ENCODE measurements at places on chromosomes 5 and 9.

- DNase-seq = no peak
These were observed 19.6 kb upstream of the FOCAD start for GRCh38 chr9:20664501-20664900.

GRCh38 chr5:1734271-1734907, 65.2 kb downstream of the MRPL36 start:
- DNase-seq = no peak

- DNase-seq = no peak
These were observed 166.8 kb downstream of the MUSK start for GRCh38 chr9:110835404-110835803.

DNA sequence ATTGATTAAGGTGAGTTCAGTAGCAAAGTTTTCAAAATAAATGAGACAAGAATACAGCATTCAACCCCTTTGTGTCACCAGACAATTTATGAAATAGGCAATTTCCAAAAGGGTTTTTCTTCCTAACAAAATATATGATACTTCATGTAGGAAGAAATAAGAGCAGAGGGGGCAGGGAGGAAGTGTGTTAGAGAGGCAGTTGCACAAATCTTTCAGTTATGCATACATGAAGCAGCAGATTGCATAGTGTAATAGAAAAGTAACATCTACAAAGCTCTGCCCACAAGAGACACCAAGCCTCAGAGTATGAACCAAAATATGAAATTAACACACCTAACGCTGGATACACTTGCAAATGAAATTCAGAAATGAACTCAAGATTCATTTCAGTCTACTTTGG, 157.0 kb downstream of the DENND1A start:
- DNase-seq = no peak

GRCh38 chr5:18968966-18969365, 1019.0 kb downstream of the CDH18 start:
- DNase-seq = no peak

DNA sequence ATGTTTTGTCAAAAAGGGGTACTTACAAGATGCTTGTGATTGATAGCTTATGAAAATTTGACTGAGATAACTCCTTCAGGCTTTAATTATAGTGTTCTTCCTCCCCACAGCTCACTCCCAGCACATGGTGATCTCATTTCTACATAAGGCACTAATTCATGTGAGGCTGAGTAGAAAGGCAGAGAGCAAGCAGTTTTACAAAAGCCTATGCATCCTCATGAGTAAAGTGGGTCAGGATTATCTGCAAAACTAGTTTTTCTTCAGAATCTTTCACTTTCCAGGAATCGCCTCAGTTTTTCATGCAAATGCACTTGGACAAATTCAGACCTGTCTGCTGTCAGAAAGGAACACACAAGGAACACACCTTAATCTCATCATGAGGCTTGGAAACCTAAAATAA, 92.1 kb upstream of the FBN2 start:
- no peak for DNase-seq

DNA sequence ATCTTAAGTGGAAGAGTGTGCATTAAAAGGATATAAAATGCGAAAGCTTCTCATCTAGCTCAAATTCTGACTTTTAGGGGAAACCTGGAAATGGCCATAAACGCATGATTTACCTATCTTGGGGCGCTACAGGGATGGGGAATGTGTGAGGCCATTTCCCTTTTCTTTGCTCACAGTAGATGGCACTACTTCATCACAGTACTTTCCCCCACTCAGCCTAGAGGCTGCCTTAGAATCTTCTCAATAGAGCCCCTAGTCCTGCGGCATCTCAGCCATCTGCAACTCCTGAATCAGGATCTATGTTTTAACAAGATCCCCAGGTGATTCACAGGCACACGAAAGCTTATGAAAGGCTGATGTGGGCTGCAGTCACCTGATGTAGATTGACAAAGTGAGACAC, 110.8 kb downstream of the LHFPL2 start:
- no peak for DNase-seq

DNA sequence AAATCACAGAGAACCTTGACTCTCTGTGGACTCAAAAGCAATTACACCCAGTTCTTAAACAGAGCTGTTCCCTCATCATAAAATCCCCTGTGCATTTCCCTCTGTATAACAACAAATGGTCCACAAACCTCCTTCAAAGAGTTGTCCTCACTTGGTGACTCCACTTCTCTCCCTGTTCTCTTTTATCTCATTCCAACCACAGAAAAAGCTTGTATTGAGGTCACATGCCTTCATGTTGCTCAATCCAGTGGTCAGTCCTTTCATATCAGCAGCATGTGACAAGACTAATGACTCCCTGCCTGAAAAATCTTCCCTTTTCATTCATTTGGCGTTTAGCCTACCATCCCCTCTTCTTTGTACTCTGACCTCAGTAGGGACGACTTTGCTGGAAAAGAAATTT, 158.0 kb downstream of the DEPDC1B start:
- no peak for DNase-seq

GRCh38 chr5:150120062-150120441, 33.7 kb upstream of the CSF1R start:
- no peak for DNase-seq

DNA sequence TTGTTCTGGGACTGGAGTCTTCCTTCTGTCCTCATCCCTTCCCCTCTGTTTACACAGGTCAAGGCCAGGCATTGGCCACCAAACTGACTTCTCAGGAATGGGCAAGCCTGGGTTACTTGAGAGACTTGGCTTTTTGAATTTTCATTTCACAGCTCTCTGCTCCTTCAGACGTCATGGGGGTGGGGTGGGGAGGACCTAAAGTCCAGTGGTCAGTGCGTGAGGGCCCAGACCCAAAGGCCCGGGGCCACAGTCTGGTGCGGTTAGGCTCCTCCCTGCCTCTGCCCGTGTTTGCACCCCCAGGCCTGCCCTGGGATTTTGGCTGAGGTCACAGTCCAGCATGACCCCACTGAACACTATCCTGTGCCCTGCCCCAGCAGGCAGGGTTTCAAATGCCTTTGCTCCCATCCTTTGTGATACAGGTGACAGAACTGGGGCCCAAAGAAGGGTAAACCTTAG, 4.1 kb upstream of the CXXC5 start:
- no peak for DNase-seq

DNA sequence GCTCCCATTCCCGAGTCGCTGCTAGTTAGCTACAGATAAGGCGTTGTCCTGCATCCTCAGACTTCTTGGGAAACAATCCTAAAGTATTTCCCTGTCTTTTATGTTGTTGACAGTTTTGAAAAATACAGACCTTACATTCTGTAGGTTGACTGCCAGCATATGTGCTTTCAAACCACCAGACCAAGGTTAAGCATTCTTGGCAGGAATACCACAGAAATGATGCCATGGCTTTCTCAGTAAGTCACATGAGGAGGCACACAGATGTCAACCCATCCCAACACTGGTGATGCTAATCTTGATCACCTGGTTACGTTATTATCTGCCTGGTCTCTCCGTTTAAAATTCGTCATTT, 871 bp downstream of the GLE1 start:
- no peak for DNase-seq

DNA sequence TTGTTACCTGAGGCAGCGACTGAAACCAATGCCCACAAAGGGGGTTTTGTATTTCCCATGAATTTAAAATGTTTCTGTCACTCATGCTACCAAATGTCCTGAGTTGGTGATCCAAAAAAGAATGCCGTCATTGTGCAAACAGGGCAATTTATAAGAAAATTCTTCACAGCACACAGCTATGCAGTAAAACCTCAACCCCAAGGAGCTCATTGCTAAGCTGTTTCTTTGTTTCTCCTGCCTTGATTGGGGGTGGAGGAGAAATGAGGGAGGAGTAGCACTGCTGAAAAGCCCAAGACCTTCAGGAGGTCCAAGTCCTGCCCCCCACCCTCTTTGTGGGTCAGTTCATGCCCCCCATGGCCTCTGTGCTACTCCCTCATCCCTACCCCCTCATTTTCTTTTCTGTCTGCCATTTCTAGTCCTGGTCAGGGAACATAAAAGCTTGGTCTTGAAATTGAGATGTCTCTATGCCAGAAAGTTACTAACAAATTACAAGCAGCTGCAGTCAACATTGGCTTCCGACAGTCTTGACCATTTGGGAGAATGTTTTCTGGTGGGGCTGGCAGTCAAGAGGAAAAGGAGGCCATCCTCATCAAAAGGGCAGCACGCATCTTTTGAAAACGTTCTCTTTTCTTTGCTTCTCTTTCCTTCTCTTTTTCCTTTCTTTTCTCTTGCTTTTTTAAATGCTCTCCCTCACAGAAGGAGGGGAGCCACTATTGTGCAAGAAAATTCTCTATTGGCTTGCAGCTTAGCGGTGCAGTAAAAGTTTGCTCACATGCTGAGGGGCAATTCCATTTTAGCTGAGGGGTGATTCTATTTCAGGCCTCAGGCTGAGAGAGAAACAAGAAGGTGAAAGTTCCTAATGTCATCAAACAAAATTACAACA, 133.3 kb downstream of the GCNT1 start:
- no peak for DNase-seq

DNA sequence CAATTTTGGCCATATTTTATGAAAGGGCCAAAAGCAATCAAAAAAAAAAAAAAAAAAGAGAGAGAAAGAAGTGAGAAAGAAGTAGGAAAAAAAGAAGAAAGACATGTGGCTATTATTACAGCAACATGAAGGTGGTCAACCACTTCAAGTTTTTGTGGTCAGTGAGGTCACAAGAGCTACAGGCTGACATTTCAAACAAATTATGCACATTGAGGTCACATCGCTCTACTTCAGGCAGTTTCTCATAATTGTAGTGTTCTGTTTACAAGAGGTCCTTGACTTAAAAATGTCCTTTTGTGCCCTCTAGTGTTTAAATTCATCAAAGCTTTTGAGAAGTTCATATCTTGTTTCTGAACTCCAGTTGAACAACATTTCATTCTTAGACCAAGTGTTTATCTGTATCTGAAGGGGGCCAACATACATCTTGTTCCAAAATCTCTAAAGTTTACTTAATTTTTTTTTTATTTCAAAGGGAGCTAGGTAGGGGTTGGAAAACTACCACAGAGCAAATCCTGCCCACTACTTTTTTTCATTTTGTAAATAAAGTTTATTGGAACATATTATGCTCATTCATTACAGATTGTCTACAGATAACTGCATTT, 513.1 kb downstream of the PDE4D start:
- no peak for DNase-seq

DNA sequence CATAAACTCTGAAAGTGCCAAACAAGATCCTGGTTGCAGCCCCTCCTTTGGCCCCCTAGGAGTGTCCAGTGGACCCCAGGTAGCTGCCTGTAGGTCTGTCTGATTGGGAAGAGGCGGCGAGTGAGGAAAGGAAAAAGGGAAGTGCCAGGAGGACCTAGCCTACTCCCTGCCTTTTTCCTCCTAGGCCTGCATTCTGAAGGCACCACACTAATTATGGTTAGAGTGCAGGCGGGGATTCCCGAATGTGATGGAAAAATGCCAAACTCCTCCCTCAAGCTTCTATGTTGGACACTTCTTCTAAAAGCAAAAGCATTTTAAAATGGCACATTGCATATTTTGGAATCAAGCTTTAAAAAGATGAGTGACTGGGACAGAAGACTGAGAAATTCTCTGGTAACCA, 83.2 kb upstream of the SMIM15 start:
- DNase-seq = no peak

GRCh38 chr9:38200431-38200830, 131.4 kb upstream of the SHB start:
- no peak for DNase-seq

DNA sequence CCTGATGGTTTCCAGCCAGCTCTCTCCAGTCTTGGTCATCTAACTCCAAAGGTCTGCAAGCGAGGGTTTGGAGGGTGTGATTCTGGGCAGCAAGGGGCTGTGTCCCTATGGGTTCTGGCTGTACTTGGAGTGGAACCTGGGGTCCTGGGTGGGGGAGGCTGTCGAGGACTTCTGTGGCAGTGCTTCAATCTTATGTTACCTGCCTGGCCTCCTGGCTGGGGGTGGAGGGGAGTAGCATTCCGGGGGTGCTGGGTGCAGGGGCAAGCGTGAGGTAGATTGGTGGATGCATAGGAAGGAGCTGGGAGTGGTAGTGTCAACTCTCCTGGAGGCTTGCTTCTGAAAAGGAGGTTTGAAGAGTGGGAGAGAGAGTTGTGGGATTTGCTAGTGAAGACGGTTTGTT, 143.4 kb downstream of the HSPA4 start:
- DNase-seq = no peak

DNA sequence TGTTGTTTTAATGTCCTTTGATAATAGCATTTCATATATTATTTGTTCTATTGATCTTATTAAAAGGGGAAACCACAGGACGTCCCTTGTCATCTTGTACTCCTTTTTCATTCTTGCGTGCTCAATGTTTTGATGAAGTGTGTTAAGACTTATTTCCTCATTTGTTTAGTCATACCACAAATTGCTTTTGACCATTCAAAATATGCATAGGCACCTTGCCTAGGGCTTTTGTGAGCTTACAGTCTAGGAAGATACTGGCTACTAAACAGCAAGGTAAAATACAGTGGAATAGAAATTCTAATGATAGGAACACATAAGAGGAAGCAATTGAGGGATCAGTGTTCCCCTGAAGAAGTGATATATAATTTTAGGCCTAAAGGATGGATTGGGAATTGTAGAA, 190.3 kb downstream of the WDR70 start:
- no peak for DNase-seq

DNA sequence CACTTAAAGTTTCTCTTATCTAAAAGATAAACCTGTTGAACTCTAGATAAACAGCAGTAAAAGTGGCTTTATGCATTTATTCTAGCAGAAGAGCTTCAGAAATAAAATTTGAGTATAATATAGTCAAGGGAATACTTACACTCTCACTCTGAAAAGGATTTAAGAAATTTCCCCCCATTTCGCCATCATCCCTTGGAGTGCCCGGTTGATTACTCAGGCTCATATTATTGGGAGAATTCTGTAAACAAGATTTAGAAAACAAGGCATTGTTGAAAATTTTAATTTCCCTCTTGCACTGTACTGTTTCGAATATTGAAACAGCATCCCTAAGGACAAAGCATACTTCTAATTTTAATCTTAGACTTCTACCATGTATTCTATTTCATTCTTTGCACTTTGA, 34.5 kb upstream of the ACOT12 start:
- no peak for DNase-seq

- no peak for DNase-seq
These were observed 107.4 kb downstream of the JAKMIP2 start for GRCh38 chr5:147675168-147675567.

DNA sequence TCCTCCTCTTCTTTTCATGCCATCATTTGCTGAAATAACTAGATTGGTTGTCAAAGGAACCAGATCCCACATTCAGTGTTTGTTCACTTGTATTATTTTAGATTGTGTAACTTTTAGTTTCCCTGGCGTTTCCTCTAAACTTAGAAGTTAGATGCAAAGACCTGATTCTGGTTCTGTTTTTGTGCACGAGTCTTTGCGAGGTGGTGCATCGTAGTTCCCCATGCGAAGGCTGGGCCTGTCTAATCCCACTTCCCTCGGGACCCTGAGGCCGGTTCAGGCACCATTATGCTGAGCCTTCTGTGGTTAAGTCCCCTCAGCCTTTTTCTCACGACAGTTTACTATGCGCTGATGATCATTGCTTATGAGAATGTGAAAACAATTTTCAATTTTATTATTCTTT, 219.1 kb upstream of the OTULINL start:
- no peak for DNase-seq

- no peak for DNase-seq
These were observed 217.3 kb upstream of the RASEF start for GRCh38 chr9:83280268-83280667.
